ENCODE measurements at places on chromosomes 1 and 21.

GRCh38 chr1:147798731-147799130 lies 38.3 kb upstream of the GJA5 start:
- no peak for DNase-seq

DNA sequence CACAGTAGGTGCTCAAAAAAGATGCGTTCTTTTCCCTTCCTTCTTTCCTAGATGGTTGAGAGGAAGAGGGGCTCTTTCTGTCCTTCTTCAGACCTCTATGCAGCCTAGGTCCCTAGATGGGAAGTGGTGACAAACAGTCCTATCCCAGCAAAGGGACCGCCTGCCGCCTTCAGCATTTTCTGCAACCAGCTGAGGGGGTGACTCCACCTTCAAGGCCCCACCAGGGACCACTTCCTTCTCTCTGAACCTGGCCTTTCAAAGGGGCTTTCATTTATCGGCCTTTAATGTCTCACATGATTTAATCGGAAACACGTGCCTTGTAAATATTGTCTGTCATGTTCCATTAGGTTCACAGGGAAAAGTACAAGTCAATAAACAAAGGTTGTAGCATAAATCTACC lies 32.6 kb downstream of the GLIS1 start:
- no peak for DNase-seq

DNA sequence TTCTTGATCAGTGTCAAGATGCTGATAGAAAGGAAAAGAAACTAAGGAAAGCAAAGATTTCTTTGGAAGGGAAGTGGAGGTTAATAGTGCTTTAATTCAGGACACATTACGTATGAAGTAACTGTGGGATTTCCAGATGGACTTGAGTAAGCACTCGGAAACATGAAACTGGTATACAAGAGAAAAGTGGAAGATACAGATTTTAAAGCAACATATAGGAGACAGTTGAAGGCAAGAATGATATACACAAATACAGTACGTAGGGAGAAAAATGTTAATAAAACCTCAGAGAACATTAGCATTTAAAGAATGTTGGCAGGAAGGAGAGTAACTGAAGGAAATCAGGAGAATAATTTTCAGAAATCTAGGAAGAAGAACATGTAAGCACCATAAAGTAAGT lies 730.9 kb upstream of the ADGRL2 start:
- no peak for DNase-seq

- DNase-seq: no peak
Measured at GRCh38 chr1:118322331-118322730, 137.3 kb upstream of the SPAG17 start.

GRCh38 chr1:204146965-204147364 lies 4.9 kb downstream of the ETNK2 start:
- DNase-seq: no peak

- no peak for DNase-seq
Measured at GRCh38 chr1:1072299-1072848, 1.7 kb downstream of the RNF223 start.

DNA sequence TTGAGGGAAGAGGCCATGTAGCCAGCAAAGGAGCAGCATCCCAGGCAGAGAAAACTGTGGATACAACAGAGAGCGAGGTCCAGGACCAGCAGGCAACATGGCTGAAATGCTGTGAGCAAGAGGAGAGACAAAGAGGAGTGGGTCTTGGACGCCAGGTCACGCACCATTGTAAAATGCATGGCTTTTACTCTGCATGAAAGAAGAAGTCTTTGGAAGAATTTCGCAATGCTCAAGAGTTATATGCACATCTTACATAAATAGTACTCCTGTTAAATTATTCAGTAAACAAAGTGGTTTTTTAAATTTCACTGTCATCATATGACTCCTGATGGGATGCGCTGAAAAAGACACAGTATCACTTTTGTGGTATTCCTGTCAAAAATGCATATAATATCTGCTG lies 3.5 kb downstream of the CD244 start:
- DNase-seq: no peak

- no peak for DNase-seq
Measured at GRCh38 chr21:41403966-41404365, 22.1 kb upstream of the MX1 start.

DNA sequence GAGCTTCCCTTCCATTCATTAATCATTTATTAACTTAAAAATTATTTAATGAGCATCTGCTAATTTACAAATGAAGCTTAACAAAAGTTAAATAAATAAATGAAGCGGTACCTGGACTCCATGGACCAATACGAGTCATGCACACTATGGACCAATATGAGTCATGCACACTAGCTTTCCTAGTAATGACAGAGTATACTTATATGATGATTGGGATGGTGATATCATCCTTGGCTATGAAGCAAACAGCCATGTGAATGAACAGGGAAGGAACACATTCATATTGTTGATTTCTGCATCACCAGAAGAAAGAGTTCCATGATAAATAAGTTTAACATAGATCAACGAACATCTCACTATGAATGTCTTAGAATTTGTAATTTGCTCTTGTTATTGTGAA lies 109.9 kb downstream of the SPAG17 start:
- no peak for DNase-seq

DNA sequence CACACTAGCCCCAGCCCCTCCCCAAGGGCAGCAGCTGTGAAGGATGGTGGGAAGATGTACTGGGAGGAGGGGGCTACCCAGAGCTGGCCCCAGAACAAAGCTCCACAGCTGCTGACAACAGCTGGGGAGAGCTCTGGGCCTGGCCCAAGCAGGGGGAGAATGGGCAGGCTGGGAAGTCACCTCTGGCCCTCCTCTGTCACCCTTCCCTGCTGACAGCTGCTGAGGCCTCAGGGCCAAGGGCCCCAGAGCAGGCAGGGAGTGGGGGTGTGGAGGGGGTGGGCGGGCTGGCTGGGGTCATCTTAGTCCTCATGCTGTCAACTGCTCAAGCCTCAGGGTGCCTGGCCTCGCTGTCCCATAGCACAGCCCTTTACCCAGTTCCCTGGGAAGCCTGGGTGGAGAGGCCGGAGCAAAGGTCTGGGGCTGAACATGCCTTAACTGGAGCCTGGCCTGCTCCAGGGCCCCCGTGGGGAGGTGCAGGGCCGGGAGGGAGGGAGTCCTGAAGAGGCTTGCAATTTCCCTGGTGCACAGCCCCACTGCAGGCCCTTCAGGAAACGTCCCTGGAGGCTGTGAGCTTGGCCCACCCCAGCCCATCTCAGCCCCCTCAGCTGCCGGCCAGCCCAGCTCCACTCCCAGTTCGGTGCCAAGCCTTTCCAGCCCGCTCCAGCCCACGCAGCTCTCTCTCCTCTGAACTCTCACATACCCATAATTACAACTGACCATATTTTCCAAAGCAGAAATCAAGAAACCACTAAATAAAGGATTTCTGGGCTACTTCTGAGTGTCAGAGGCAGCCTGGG lies 25.7 kb downstream of the HSPG2 start:
- no peak for DNase-seq

DNA sequence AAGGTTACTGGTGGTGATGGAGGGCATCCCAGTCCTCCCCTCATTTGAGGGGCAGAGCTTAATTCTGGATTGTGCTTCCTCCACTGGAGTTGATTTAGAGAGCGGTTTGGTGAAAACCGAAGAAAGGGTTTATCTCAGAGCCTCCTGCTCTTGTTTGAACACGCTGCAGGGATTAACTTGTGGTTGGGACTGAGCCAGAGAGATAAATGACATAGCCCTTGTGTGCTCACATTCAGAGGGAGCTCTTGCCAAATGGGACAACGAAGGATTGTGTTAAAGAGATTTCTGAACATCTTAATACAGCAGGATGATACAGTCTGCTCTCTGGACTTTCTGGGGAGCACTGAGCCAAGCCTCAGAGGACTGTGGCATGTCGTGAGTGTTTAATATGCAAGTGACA lies 308.2 kb downstream of the DISC1 start:
- no peak for DNase-seq

- no peak for DNase-seq
Measured at GRCh38 chr1:243490748-243491686, 235.2 kb downstream of the SDCCAG8 start.

- no peak for DNase-seq
Measured at GRCh38 chr21:41359286-41359685, 2.5 kb upstream of the MX2 start.

GRCh38 chr1:114854693-114855320 lies at the start of gene SYCP1:
TSS of gene SYCP1 (plus strand) at chr1:114854863. CDS start at chr1:114855465, 602 bp downstream.
- no peak for DNase-seq

DNA sequence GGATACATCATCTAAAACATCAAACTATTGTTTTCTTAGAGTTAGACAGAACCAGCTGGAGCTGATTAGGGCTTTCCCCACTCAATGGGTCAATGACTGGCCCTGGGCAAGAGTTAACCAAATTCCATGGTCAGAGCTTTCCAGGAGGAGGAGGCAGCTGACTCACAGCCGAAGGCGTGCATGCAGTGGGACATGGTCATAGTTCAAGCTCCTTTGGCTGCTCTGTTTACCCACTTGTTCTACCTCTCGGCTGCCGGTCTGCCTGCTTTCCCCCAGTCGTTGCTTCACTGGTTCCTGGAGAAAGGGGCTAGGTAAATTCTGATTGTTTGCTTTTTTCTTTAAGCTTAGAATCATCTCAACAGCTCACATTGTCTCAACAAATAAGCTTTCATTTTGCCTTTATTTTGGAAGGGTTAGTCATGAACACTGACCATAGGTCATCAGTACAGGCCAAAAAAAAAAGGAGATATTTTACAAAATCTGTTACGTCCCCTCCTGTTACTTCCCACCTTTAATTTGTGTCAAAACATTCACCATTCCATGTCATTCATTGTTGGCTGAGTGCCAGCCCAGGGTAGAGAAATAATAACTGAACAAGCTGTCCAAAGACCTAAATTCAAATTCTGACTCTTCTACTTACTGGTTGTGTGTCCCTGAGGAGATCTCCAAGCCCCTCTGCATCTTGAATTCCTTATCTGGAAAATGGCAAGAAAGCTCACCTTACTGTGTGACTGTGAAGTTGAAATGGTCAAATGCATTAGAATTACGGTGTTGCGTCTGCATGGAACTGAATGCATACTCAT lies 12.0 kb downstream of the MAB21L3 start:
- DNase-seq: no peak

DNA sequence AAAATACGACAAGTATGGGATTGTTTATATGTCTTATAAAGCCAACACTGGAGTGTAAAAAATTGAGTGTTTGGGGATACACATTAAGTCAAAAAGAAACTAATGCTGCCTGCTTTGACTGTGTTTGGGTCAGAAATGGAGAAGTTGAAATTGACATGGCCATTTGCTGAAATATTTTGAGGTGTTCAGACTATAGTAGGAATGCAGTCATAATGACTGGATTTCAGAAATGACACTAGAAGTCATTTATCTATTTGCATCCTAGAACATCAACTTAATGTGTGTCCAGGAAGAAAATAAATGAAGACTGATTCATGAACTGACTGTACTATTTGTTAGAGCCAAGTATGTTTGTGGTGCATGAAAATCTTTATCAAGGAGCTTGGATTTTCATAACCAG lies 28.4 kb downstream of the RASAL2 start:
- DNase-seq: no peak

DNA sequence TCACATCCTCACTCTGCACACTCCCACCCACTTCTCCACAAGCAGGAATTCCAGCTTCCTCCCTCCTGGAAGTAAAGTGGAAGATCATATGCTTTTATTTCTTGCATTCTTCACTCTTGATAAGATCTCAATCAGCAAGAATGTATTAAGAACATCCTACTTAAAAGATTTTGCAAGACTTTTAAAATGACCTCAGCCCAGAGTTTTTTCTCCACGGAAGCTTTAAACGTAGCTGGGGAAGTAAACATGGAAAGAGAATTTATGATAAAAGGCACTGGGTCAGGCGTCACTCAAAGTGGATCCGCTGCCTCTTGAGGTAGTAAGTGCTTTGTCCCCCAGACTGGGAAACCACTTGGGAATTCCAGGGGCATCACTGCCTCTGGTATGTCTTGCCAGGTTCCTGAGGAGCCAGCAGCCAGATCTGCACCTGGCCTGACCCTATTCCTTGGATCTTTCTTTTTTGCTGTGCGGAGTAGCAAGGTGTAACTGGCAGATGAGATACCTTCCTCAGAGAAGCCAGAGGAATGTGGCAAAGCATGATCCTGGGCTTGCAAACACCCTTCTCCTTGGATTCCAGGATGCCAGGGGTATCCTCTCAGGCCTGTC lies 33.9 kb downstream of the CDK18 start:
- no peak for DNase-seq

DNA sequence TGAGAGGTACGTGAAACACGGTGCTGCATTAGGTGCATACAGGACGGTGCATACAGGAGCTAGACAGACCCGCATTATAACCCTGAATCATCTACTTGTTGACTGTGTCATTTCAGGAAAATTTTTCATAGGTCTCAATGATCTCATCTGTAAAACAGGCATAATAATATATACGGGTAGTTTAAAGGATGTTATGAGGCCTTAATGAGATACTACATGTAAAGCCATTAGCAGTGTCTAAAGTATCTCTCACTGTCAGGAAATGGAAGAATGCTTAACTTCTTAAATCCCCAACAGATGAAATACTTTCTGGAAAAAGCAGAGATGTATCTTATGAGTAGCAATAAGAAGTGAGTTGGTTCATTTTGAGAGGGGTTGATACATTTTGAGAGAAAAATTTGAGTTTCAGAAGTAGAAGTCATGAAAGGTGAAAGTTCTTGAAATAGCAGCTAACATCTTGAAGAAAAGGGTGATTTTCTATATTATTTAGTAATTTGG lies 669.6 kb downstream of the PTPRC start:
- DNase-seq: no peak

GRCh38 chr1:9295884-9296283 lies 3.2 kb downstream of the SPSB1 start:
- DNase-seq: no peak

- DNase-seq: no peak
Measured at GRCh38 chr21:16968436-16968835, 544.4 kb upstream of the CXADR start.

GRCh38 chr1:41915786-41916571 lies 2.7 kb downstream of the HIVEP3 start:
- DNase-seq: no peak

DNA sequence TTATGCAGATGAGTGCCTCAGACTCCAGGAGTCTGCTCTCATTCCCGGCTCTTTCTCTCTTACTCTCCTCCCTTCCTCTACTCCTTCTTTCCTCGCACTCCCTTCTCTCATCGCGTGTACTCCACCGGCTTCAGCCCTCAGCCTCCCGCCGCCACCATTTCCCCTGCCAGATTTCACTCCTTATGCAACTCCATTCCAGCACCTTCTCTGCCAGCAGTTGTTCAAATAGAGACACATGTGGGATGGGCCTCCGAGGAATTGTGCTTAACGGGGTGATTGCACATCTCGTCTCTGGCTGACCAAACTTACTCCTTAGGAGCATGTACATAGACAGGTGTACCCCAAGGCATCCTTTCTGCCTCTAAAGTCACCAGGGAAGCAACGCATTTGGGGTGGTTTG lies 2.1 kb downstream of the CNTN2 start:
- DNase-seq: no peak

GRCh38 chr1:26607186-26607585 lies 77.6 kb downstream of the RPS6KA1 start:
- DNase-seq: no peak

DNA sequence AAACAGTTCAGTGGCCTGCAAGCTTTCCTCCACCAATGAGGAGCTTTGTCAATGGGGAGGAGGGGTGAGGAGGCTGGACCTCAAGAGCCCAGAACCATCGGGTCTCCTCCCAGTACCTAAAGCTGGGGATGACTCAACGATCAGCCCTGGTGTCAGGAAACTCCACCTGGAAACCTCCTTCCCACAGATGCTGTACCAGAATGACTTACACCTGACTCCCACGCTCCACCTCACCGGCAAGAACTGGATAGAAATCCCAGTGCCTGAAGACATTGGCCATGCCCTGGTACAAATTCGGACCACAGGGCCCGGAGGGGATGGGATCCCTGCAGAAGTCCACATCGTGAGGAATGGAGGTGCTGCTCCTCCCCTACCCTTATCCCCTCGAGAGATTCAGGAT lies 11.4 kb downstream of the TMEM81 start:
- no peak for DNase-seq

GRCh38 chr1:78408192-78408591 lies 82.6 kb upstream of the PTGFR start:
- no peak for DNase-seq

All from T-helper 17 cell (primary cell).